Right lung (tissue), 10 donors: ENCODE measurements at places on chromosomes 1 and 21. TPM values are rescaled to one million over a fixed set of nuclear protein-coding genes. Genes with fewer than 3 reads are reported as not detected.

- DNase-seq, result no peak
These were observed 52.0 kb upstream of the SMYD2 start for GRCh38 chr1:214228976-214229375.

DNA sequence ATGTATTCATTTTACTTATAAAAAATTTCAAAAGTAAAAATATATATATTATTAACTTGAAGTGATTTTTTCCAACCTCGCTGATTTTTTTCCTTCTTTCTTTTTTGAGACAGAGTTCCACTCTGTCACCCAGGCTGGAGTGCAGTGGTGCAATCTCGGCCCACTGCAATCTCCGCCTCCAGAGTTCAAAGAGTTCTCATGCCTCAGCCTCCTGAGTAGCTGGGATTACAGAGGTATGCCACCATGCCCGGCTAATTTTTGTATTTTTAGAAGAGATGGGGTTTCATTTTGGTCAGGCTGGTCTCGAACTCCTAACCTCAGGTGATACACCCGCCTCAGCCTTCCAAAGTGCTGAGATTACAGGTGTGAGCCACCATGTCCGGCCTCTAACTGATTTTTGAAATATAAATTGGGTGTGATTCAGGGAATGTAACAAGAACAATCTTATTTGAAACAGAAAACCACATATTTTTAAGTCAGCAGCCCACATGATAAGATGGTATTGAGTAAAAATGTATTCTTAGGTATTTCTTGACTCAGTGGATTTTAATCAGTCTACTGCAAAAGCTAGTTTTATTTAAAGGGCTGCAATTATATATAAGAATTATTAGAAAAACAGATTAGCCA lies 30.0 kb downstream of the ZBTB8B start:
- DNase-seq, result no peak

GRCh38 chr1:39988618-39989343 lies 33.8 kb downstream of the MFSD2A start:
- peak; percentile 32 for DNase-seq

DNA sequence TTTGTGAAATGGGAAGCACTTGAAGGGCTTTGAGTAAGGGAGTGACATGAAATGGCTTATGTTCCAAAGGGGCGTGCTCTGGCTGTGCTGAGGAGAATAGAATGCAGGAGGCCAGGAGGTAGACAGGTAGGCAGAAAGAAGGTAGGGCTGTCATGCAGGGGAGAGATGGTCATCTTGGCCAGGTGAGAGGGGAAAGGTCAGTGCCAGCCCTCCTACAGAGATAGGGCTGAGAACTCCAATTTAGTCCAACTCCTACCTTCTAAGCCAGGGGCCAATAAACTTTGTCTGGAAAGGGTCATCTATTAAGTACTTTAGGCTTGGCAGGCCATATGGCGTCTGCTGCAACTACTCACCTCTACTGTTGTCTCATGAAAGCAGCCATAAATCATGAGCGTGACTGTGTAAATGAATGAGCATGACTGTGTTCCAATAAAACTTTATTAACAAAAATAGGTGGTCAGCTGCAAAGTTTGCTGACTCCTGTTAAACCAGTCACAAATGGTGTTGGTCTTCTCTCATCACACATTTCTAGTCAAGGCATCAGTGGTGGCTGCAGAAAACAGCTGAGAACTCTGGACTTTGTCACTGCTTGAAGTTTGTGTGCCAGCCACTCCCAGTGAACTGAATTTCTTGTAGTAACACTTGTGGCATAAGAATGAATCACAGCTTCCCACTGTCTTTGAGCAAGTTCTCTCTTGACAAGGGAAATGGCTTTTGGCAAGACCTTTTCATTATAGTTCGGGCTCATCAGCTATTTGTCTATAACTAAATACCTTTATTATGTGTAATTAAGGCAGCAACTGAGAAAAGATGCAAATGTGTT lies 32.0 kb upstream of the CD2 start:
- DNase-seq, result no peak

DNA sequence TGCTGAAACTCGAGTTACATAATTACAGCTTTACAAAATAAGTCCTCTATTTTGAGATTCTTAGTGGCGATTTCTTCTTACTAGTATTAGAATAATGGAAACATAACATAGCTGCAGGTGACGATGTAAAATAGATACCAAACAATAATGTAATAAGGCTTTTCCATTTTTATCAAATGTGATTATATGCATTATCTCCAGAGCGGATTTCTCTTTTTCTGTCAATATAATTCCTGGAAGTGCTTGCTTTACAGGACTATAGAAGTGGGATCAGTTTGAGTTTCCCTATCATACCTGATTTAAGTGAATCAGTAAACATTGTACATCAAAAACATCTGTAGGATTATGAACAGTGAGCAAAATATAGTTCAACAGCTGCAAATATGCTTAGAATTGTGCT lies 442.5 kb downstream of the NEGR1 start:
- DNase-seq, result no peak

DNA sequence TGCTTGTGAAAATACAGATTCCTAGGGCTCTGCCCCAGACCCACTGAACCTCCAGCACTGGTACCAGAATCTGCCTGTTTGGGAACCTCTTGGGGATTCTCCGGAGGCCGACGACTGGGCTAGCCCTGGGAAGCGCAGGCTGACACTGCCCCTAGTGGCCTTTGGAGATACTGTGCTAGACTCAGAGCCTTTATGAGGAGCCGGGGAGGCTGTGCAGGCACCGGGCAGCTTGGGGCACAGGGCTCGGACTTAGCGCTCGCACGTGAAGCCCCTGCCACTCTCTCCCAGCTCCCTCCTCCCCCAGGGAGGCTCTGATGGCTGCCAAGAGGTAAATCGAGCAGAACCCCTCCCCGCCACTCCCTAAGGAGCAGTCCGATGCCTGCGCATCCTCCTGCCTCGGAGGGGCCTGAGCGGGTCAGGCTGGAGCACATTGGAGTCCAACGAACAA lies 144.6 kb upstream of the TNR start:
- peak; percentile 36 for DNase-seq

- DNase-seq, result peak; percentile 46
These were observed 35.3 kb downstream of the CLIC6 start for GRCh38 chr21:34704119-34704518.

DNA sequence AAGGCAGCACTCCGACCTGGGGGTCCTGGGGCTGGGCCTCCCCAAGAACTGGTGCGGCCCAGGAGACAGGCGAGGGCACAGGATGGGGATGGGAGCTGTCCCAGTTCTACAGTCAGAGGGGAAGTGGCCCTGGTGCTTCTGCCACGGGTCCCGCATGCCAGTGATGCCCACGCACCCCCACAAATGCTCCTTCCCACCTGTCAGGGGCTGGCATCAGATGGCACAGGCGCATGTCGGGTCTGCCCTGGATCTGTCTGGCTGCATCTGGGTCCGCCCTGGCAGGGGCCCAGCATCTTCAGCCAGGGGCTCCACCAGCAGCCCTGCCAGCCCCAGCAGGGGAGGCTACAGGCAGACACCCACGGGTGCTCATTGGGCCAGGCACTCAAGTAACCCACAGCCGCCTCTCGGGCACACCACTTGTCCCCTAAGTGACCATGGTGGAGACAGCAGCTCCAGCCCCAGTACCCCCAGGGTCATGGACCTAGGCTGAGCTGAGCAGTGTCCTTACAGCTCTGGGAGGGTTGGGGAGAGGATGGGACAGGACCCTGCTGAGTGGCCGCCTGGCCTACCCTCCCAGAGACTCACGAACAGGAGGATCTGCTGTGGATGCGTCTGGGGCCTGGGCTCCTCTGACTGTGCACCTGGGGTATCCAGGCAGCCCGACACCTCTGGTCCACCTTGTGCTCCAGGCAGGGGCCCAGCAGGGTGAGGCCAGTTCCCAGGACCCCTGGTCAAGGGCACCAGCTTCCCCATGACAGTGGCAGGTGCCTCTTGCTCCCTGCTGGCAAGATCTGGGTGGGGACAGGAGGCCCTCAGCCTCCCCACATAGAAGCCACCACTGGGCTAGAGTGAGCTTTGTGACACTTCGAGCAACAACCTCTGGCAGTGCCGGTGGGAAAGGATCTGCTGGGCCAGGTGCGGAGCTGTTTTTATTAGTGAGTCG lies 5.4 kb downstream of the SMIM1 start:
- no peak for DNase-seq

DNA sequence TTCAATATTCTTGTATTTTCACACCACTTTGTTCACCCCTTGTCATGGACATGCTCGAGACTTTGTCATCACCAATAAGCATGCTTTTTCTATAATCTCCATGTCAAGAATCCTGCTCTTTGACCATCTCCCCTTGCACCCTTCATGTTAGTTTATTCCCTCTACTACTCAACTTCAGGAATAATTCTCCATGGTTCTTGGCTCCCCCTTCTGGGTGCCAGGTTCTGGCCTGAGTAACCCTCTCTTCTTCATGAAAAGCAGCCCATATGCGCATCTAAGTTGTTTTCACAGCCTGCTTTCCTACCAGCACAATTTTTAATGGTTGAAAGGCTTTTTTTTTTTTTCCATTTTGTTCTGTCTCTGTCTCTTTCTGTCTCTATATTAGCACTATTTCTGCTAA lies 160.7 kb downstream of the LEPR start:
- DNase-seq, result no peak

DNA sequence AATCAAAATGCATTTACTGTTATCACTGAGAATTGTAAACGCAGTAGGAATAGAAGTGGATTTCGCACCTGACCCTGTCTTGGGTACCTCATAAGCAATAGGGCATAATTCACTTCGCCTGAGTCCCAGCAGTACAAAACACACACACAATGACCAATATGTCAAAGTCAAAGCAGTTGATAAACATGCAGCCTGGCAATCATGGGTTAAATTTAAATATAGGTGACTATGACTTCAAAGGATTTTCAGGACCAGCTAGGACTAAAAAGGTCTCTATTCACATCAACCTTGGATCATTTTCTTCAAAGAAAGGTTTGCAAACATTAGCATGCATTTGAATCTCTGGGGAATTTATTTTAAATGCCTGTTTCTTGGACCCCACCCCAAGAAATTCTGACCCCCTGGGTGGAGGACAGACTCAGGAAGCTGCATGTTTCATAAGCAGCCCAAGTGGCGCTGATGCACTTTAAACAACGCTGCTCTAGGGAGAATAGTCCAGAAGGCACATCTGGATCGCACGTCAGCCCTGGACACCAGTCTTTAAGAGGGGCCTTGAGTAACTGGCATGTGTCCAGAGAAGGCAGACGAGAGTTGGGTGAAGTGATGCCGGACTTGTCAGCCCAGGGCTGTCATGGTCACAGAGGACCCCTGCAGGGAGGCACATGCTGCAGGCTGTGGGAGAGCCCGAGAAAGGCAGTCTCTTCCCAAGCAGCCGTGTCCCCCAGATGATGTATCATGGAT lies 55.7 kb upstream of the EFHD2 start:
- no peak for DNase-seq

DNA sequence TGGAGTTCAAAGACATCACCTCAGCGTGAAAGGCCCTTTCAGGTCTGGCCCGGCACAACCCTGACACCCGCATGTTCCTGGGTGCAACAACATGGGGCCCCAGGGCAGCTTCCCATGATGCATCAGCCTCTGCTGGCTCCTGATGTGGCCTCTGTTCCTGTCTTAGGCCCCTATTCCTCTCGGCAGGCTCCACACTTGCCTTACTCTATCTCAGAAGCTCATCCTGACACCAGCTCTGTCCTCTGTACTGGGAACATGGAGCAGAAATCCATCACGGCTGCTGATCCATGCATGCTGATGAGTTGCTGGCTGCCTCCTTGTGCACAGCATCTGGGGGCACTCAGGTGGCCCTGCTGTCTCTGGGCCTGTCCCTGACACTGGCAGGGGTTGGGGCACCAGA lies 74.6 kb downstream of the ADARB1 start:
- no peak for DNase-seq

DNA sequence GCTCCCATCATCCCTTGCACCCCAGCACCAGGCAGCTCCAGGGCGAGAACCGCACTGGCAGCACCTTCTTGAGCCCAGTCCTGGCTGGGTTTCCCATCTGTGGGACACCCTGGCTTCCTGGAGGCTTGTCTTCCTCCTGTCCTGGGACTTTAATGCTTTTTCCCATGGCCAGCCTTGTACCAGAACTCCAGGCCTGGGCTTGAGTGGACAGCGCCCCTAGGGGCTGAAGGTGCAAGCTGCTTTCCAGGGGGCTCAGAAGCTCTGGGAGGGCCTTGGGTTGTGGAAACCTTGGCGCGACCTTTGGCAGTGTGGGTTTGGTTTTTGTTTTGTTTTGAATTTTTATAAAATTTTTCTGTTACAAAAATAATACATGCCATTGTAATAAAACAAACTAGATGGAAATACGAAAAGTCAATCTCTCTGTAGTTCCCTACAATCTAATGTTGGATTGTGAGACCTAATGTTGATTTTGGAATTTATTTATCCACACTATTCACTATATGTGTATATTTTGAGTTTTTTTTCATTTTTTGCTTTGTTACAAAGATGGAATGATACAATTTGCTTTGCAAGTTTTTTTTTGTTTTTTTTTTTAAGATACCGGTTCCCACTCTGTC lies 33.8 kb upstream of the RPL11 start:
- DNase-seq, result no peak

DNA sequence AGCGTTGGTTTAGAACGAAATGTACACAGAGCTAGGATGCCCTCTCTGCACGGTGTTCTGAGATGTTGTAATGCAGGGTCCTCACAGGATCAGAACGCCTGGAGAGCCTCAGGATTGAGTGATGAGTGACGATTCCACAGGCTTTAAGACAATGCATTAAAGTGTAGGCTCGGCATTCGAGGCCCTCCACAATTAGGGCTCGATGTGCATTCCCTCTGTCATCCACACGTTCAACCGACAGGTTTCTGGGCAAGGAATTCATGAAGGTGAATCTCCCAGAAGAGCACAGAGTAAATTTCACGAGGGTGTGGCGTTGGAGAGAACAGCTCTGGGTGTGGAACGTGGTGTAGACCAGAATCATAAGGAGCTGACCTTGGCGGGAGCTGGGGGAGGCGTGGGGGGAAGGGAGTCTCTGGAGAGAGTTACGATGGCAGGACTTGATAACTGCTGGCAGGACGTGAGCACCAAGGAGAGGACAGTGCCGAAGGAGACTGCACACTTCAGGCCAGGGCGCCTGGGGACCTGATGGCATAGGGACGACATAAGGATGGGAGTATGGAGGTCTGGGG lies 51.0 kb upstream of the EFHD2 start:
- DNase-seq, result no peak

DNA sequence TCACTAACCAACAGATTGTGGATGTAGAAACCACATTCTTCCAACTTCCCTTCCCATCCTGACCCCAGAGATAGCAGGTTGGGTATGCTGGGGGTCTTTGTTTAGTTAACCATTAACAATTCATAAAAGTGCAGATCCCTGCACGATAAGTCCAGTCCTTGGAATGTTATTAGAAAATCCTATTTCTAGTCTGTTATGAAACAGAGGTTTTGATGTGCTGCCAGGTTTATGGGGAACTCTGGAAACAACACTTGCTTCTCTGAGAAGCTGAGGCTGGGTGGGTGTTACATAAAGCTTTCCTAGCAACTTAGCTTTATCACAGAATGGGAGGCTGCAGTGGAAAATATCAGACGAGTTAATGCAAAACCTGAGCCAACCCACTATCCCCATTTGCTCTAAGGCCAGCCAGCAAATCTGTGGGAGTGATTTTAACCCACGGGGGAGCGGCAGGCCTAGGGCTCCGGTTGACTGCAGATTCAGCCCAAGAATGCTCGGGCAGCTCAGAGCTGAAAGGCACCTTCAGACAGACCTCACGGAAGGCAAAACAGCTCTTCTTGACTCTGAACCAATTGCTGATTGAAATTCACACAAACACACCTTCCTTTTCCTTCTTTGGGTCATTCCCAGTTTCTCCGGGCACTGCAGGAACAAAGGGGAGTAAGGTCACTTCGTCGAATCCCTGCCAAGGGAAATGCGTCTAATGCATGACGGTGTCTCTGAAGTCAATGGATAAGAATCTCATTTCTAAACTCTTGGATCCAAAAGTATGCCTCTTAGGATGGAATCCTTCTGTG lies 111.7 kb upstream of the IRF2BP2 start:
- DNase-seq, result peak; percentile 92

TNNI3K gene
- 1.2 TPM for polyA plus RNA-seq

TNFRSF18 gene
- 0.93 TPM for polyA plus RNA-seq

ERRFI1 gene
- polyA plus RNA-seq, result 52.0 TPM

GNAT2 gene
- not detected for polyA plus RNA-seq
